ENCODE measurements at places on chromosomes 16 and 17.

DNA sequence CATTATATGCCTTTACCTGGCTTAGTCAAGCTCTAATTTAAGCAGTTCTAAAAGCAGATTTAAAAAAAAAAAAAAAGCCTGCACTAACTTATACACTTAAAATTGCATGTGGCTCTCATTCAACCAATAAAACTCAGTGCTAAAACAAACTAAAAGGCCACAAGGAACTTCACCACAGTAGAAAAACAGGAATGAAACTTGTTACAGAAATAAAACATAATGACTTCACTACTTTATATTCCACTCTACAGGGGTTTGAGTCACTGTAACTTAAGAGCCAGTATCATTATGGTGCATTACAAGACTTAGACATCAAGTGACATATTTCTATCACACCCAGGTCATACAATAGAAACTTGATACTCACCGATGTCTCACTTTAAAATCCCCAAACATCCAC is 11.1 kb downstream of the CA10 start:
- no peak for DNase-seq

DNA sequence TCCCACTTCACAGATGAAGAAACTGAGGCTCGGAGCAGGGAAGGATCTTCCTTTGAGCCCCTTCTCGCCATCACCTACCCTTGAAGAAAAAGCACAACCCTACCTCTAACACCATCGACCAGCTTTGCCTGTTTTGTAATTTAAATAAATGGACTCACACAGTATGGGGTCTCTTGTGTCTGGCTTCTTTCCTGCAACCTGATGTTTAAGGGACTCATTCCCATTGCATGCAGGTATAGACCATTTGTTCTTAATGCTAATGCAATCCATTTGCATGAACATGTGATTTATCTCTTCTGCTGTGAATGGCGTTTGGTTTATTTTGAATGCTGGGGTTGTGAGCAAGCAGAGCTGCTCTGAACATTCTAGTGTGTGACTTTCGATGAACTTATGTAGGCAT is 150.8 kb upstream of the FOXF1 start:
- no peak for DNase-seq

DNA sequence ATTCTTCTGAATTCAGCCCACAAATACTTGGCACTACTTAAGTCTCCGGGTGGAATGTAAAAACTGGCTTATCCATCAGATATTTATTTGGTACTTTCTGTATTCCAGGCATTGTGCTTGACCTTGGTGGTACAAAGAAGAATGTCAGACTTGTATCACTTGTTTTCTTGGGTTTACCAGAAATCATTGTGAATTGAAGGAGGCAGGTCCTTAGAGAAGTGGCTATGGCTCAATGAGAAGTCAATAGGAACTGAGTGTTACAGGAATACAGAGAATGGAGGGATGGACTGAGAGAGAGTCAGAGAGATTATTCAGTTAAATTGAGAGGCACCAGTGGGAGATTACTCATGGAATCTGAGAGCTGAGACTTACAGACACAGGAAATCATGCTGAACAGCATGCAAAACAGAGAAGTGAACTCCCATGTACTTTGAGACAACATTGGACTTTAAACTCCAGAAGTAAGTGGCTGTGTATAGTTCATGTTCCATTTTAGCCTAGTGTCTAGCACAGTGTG is 704.1 kb downstream of the CDH11 start:
- no peak for DNase-seq

- DNase-seq = no peak
These were observed 4.3 kb upstream of the CPSF4L start for GRCh38 chr17:73265646-73266640.

GRCh38 chr16:56643080-56643778 is 4.8 kb downstream of the MT1A start:
- DNase-seq = peak; percentile 36

- DNase-seq = no peak
These were observed 44.1 kb upstream of the GRIN2A start for GRCh38 chr16:10226141-10226986.

- no peak for DNase-seq
These were observed 12.1 kb downstream of the USP6 start for GRCh38 chr17:5127910-5128309.

GRCh38 chr17:73105431-73105830 is 12.9 kb upstream of the SLC39A11 start:
- no peak for DNase-seq

DNA sequence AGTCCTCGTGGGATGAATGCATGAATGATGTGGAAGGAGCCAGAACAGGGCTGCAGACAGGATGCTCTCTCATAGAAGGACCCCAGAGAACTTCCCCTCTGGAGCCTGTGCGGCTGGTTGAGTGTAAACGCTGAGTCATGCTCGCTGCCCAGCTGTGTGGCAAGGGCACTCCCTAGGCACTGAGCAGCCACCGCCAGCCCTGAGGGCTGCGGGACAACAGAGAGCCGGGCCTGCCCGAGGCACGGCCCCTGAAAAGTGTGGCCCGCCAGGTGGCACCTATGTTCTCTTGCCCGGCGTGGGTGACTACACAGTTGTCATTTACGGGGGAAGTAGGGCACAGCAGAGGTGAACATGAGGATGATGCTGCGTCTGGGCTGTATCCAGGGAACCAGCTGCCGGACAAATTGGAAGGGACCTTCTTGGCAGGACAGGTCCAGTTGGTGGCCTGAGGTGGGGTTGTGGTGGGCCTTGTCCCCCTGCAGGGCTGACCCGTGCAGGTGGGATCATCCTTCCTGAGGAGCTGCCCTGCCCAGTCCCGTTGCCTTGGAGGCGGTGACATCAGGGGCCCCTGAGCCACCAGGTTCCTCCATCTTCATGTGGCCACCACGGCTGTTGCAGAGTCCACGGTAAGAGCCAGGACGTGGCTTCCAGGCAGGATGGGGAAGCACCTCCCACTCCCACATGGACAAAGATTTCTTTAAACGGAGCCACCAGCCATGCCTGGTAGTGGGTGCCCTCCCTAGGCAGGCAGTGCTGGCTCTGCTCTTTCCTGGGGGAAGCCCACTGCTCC is 94.8 kb upstream of the CBX4 start:
- DNase-seq = no peak

DNA sequence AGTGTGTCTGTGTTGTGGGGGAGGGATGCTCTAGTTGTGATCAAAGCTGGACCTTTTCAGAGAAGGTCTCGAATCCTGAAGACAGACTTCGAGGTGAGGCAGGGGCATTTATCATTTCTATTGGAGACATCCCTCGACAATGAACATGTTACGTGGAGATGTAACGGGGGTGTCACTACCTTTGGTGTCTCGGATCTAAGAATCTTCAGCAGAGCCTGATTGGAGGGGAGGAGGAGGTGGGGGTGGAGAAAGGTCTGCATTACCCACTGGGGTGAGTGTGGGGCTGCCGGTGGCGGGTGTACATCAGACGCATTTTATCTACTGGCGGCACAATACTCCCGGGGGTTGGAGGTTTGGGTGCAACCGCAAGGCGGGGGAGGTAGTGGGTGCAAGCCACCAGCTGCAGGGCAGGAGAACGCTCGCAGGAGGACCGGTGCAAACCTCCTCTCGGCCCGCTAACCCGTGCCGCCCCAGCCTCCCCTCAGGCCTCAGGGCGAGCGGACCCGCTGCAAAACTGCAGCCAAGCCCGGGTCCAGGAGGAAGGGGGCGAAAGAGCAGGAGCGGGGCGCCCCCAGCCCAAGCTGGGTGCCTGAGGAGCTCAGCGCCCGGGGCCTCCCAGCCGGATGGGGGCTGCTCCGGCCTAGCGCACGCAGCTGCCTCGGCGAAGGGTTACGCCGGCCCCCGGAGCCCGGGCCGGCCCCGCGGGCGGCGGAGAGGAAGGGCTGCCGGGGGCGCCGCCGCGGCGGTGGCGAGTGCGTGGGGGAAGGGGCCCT is 735 bp downstream of the ZNF652 start:
- DNase-seq = peak; percentile 48

DNA sequence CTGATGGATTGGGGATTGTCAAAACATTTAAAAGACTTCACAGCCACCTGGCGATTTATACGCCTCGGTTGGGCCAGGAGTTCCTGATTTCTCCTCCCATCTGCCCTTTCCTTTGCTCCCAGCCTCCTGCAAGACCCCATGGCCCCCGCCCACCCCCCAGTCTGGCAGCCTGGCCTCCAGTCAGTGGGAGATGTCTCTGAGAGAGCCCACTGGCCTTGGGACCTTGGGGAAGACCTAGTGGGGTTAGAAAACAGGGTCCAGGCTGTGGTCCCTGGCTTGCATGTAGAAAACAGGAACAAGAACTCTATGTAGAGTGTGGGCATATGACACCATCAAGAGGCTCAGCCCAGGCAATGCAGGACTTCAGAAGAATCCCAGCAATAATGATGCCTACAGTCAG is 209.4 kb upstream of the C16orf82 start:
- DNase-seq = no peak

DNA sequence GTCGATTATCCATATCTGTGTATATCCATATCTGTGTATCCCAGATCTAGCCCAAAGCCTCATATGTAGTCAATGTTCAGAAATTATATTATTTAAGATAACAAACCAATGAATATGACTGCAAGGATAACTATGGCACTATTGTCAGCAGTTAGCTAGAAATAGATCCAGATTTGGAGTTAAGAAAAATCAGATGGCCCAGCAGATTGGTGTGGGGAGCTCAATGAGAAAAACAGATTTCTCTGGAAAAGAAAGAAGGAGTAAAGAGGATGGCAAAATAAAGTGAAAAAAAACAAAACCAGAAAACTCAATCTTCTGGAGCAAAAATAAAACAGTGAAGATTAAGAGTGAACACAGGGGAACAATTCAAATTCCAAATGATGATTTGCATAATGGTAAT is 10.6 kb upstream of the CDH8 start:
- no peak for DNase-seq

DNA sequence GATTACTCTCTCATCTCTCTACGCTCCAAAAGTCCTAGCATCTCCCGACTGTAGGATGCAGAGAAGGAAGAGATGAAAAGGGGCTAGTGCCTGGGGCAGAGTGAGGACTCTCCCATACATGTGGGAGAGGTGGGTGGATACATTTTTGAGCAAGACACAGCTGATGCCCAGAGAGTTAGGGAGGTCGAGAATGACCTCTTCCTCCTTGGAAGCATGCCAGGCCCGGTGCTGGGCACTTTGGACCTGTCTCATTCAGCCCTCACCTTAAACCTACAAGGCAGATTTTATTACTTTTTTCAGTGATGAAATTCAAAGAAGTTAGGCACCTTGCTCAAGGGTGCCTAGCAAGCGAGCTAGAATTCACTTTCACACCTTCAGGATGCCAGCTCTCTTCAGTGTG is 38.2 kb downstream of the WSCD1 start:
- DNase-seq = no peak

- no peak for DNase-seq
These were observed 599.3 kb upstream of the PSMD7 start for GRCh38 chr16:73697336-73697735.
